Kidney epithelial cell (primary cell): ENCODE measurements at places on chromosomes 3 and 15.

GRCh38 chr3:74789111-74789510, 174.7 kb upstream of the CNTN3 start:
- DNase-seq: peak; percentile 84

- DNase-seq: no peak
Observed at GRCh38 chr3:11733914-11734313, 90.2 kb upstream of the VGLL4 start.

DNA sequence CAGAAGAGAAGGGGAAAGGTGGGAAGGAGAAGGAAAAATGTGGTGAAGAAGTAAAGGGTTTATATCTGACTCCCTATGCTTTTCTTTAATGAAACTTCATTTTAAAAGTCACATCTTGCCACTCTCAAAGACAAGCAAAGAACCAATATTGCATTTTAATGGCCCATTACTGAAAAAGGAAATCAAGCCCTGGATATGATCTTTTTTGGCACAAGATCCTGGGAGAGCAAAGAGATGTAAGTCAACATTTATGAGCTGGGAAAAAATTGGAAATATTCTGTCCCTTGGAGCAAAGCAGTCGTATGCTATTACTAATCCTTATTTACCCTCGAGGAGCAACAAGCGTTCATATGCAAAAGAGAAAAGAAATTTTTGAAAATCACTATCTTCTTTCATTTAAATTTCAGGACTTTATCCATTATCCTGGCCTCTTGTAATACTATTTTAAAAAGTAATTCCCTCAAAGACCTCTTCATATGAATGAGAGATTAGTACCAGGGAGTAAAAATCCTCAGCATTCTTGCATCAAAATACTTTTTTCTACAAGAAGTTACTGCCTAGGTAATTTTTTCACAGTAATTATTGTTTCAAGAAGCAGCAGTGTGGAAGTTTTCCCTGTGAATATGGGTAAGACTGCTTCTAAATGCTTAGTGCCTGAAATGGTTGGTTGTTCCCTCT, 435.3 kb upstream of the PDZRN3 start:
- DNase-seq: no peak

DNA sequence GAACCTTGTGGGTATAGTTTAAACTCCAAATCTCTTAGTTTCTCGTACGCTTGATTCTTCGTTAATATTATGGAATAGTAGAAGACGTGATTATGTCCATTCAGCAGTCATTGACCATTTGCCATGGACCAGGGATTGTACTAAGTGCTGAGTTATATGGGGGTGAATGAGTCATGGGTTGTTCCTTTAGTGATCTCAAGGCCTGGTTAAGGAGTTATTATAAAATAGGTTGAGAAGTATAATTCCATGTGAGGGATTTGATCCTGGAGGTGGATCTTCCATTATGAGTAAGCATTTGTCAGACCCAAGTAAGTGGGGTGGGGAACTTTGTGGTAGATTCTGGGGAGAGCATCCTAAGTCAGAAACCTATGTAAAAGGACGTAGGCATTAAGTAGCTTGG, 15.4 kb downstream of the NR2C2 start:
- no peak for DNase-seq

- DNase-seq: no peak
Observed at GRCh38 chr3:171758109-171758508, 52.2 kb downstream of the PLD1 start.

GRCh38 chr3:4752201-4753072, 226.8 kb upstream of the BHLHE40 start:
- DNase-seq: peak; percentile 95

DNA sequence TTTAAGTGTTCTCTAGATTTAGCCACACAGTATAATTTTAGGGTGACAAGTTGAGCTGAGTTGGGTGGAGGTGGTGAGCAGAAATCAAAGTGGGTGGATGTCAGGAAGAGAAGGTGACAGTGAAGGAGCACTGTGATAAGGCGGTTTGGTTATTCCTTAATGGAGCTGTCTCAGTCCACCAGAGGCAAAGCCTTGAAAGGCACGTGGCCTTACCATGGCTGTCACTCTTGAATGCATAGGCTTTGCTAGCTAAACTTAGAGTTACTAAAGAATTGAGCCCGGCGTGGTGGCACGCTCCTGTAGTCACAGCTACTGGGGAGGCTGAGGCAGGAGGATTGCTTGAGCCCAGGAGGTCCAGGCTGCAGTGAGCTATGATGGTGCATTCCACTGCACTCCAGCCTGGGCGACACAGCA, 560 bp upstream of the TTLL13 start:
- DNase-seq: no peak

DNA sequence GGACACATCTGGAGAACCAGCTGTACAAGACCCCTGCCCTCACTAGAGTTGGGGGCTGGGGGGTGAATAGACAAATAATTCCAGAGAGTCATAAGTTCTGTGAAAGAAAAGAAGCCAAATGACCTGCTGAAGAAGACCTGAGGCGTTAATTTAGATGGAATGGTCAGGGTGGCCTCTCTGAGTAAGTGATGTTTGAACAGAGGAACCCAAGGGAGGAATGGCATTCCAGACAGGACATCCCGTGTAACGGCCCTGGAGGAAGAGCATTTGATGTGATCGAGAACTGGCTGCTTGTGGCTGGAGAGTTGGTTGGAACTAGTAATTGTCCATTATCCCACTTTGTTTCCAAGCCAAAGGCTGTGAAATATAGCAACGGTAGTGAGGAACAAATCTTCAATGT, 1.7 kb downstream of the NR2C2 start:
- no peak for DNase-seq

DNA sequence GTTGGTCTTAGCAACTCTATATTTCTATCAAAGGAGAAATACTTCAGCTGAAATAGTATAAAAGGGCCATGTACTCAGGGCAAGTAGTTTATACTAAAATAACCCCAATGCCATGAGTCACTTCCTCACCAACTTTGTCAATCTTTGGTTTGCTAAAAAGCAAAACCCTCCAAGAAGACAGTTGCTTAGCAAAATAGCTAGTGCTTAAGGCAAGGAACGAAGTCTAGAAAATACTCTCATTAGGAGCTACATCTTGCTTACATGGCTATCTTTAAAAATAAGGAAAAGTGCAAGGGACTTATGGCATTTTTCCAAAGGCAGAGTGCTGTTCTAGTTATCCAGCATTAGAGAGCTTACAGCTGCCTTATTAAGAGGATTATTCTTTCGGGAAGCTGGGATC, 28.4 kb downstream of the P3H2 start:
- no peak for DNase-seq

GRCh38 chr15:78213956-78214355, 20.4 kb downstream of the ACSBG1 start:
- no peak for DNase-seq
